NCI-H69 (cell line): ENCODE measurements at places on chromosomes 5 and 9.

- DNase-seq = no peak
Observed at GRCh38 chr5:10876006-10876744, 115.1 kb upstream of the DAP start.

- DNase-seq = no peak
Observed at GRCh38 chr9:23663536-23663935, 162.5 kb downstream of the ELAVL2 start.

DNA sequence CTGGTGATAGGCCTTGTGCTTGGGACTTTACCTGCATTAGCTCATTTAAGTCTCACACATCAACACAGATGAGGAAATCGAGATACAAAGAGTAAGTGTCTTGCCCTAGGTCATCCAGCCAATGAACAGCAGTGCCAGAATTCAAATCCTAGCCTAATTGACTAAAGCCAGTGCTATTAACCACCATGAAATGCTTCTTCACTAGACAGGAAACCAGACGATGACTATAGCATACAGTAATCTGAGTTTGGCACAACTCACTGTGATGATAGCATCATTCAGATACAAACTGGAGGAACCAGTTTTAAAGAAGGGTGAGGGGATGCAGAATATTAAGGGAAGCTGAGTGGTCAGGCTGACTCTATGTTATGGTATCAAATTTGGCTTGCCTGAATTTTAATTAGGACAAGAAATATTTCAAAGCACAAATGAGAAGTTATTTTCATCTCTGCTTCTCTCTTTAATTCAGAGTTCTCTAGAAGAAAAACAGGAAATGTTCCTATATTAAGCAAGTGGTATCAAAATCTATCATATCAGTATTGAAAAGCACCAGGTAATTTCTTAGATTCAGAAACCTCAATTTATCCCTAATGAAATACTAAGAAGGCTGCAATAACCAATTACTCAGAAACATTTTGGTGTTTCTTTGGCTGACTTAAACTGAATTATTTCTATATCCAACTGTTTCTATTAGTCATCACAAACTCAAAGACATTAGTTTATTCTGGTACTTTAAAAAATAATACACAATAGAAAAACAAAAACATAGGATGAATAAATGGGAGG is 147.0 kb upstream of the RASA1 start:
- no peak for DNase-seq

- no peak for DNase-seq
Observed at GRCh38 chr5:74146796-74147195, 493.7 kb downstream of the ENC1 start.

GRCh38 chr9:107868186-107868585 is 378.6 kb upstream of the KLF4 start:
- no peak for DNase-seq

DNA sequence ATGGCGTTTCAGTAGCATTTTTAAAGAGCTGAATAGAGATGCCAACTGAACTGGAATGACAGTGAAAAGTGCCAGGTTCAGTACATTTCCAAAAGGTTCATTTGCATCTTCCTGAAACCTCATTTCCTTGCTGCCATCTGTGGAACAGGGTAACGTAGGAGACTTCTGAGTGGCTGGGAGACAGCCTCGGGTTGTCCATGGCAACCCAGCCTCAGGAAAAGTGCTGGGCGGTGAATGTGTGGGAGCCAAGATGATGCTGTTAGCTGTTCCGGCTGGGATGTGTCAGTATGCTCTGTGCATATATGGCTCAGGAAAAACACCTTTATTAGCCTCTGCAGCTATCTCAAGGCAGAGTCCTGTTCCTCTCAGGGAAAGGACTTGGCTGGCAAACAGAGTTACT is 87.5 kb downstream of the KLHL3 start:
- DNase-seq = no peak

GRCh38 chr9:100228352-100228869 is 124.3 kb downstream of the TEX10 start:
- DNase-seq = no peak

DNA sequence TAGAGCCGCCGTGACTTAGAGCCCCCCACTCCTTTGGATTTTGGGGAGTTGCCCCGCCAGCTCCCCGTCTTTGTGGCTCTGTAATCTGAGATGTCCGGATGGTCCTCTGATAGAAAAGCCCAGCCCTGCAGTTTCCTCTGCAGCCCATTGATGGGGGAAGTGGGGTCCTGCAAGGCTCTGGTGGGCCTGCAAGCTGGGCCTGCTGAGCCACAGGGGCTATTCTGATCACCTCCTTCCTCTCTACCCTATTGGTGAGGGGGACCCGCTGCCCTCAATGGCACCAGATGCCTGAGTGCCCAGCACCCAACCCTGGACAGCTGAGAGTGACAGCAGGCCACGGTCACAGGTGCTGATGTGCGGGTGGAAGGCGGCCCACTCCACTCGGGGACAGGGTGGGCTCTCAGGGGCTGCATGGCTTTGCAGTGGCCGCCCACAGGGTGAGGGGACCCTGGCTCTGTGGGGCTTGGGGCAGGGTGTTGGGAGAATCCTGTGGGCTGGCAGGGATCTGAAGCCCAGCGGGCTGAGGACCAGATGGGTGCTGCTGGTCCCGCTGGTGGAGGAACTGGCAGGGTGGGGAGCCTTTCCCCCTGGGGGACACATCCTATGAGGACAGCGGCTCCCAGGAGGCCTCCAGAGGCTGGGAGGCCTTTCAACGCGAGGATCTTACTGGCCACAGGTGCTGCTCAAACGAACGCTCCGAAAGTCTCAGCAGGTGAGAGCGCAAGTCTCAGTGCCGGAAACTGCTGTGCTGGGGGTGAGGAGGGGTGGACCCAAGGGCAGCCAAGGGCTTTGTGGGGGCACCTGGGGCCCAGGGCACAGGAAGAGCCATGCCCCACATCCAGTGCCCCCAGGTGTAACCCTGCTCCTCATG is 30.0 kb upstream of the LPCAT1 start:
- no peak for DNase-seq

DNA sequence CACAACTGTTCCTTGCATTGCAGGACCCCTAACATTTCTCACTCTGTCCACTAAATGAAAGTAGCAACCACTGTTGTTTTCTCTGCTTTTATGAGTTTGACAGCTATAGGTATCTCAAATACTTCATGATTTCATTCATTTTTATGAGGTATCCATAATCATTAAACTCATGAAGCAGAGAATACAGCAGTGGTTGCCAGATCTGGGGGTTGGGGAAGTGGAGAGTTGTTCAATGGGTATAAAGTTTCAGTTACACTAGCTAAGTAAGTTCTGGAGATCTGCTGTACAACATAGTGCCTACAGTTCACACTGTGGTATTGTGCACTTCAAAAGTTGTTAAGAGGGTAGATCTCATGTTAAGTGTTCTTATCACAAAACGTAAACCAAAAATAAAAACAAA is 23.4 kb upstream of the CAMK4 start:
- DNase-seq = no peak

DNA sequence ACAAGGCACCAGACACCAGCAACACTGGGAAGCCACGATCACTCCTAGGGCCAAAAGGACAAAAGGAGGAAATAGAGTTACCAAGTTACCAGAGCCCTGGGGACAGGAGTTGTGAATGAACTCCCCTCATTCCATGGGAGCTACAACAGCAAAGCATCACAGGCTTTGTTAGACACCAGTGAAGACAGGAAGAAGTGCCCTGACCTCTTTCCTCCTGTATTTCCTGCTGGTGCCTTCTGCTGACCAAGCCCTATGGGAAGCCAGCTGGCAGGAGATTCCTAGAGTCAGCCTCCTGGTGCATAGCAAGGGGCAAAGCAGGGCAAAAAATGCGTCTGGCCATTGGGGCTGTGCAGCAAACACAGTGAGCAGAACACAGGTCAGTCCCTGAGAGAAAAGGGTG is 374.7 kb downstream of the ZSWIM6 start:
- no peak for DNase-seq

DNA sequence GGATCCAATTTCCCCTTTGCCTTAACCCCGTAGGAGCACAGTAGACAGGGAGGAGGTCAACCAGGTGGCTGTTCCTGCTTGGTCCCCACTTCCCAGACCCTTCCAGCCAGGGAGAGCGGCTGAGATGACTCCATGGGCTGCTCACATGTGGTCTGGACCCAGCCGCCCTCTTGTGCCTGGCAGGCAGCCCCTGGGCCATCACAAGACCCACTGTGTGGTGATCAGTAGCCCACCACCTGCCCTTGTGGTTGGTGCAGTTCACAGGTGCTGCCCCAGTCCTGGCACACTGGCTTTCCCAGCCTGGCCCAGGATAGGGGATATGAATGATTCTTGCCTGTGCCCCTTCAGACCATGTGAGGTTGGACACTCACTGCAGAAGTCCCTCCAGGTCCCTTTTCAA is 1556.7 kb downstream of the FOXD4L5 start:
- no peak for DNase-seq

DNA sequence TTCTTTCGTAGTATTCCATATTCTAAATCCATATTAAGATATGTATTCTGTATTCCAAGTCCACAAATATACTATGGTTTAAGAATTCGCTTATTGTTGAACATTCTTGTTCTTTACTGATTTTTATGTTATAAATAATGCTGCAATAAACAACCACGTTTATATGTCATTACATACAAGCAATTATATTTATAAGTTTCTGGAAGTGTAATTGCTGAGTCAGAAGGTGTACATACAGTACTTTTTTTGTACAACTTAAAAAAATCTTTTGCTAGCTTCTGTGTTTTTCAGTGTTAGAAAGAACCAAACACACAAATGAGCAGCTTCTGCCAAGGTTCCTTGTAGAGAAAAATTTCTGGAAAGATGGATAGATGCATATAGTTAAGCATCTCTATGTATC is 48.6 kb upstream of the TNFAIP8 start:
- DNase-seq = no peak

DNA sequence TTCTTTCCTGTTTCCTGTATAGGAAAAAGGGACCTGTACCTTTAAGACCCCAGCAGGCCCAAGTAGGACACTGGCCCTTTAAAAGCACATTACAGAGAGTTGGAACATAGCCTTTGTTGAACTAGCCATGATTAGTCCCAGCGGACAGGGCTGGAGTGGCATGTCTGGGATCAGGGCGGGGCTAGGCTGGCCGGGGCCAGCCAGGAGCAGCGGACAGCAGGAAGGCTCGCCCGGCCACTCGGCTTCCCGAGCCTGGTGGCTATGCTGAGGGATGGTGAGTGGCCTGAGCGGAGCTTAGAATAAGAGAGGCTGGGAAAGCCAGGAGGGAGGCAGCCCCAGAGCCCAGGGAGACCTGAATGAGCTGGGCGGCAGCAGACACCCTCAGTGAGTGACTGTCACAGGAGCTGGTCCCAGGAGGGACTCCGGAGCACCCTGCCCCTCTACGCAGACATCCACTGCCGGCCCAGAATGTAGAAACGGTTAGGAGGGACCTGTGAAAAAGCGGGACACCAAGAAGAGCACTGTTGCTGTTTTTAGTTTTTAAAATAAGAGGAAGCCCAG is 92.1 kb downstream of the DAB2IP start:
- peak; percentile 86 for DNase-seq

DNA sequence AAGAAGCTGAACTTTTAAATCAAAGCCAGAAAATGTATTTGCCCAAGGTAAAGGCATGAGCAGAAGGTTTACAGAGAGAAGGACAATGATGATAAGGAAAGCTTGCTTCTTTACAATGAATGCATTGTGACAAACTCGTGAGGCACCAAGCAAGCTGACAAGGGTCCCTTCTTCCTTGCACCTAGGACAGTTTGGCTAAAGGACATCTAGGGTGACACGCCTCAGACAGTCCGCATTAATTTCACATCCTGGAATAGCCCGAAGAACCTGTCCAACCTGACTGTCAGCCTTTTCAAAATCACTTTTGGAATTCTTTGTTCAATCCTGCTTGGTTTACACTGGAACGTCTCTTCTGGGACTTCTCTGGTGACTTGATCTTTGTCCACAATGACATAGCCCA is 146.4 kb upstream of the MAP3K1 start:
- no peak for DNase-seq

DNA sequence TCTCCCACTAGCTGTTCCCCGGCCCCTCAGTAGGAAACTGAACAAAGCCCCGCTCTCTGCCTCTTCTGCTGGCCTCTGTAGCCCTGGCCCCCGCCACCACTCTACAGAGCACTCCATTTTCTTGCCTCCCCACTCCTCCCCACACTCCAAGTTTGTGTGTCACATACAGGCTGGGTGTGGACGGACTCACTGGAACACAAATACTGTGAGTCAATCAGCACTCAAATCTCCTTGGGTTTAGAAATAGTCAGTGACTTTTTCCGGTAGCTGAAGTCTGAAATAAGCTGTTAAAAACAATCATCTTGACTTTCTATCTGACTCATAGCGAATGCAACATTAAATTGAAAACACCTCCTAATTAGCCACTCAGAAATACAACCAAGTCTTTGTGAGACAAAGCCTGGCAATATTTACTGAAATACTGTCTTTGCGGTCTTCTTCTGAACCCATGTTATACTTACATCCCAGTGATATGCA is 122.5 kb downstream of the LHFPL2 start:
- DNase-seq = no peak

DNA sequence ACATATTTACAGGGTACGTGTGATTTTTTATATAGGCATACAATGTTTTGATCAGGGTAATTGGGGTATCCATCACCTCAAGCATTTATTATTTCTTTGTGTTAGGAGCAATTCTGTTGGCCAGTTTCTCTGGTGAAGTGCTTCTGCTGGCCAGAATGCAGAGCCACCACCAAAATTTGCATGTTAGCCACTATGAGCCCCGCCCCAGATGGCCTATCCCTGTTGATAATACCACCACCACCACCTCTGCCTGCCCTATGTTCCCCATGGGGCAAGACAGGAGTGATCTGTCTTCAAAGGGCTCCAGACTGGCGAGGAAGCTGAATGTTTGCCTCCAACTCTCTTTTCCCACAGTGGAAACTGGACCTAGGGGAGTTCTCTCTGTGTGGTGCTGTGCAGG is 26.0 kb upstream of the JAK2 start:
- no peak for DNase-seq

- peak; percentile 43 for DNase-seq
Observed at GRCh38 chr9:127360829-127361228, 36.1 kb upstream of the SLC2A8 start.

DNA sequence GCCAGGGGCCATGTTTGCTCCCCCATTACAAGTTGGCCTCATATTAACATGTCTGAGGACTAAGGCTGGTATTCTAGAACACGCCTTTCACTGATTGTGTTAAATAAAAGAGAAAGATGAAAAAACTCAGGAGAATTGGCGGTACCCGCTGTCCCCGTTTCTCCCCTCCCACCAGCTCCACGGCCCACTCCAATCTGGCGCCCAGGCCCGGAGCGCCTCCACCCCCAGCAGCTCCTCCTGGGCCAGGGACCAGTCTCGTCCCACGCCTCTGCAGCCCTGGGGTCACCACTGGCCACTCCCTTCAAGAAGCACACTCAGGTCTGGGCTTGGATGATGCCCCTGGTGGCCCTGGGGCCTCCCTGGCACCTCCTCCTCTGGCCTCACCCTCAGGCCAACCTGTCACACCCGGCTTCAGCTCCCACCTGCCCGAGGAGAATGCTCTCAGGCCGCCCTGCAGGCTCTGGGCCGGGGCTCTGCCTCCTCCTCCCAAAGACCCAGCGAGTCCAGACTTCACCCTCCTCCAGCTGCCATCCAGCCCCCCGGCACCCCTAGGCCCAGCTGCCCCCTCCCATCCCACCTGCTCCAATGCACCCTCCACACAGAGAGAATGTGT is 133.0 kb upstream of the PPP1R26 start:
- no peak for DNase-seq
